ENCODE measurements at places on chromosomes 4 and X.

DNA sequence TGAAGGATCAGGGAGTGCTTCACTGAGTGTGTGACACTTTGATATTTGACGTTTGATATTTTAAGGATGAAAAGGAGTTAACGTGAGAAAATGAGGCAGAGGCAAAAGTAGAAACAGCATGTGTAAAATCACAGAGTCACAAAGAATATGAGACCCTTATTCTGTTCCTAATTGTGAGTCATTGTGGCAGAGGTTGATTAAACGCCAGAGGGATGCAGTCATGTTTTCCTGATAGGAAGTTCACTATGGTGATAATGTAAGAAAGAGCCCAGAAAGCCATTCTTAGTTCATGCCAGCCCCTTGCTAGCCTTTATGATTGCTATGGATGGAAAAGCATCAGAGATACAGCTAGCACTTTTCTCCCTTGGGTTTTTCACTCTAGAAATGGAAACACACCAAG lies 33.5 kb upstream of the IGSF1 start:
- DNase-seq = no peak

DNA sequence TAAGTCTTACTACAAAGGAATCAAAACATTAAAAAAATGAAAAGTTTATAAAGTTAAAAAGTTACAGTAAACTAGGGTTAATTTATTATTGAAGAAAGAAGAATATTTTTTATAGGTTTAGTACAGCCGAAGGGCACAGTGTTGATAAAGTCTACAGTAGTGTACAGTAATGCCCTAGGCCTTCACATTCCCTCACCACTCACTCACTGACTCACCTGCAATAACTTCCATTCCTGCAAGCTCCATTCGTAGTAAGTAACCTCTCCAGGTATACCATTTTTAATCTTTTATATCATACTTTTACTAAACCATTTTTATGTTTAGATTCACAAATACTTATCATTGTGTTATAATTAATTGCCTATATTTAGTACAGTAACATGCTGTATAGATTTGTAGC lies 307.5 kb upstream of the FAM241A start:
- no peak for DNase-seq

DNA sequence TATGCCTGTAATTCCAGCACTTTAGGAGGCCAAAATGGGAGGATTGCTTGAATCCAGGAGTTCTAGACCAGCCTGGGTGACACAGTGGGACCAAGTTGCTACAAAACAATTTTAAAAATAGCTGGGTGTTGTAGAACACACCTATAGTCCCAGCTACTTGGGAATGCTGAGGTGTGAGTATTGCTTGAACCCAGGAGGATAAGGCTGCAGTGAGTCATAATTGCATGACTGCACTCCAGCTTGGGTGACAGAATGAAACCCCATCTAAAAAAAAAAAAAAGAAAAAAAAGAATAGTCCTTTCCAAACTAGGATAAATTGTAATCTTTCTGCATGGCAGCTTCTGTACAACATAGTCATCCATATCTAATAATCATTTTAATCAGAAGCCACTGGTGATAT lies 270.1 kb upstream of the INTU start:
- DNase-seq = no peak

DNA sequence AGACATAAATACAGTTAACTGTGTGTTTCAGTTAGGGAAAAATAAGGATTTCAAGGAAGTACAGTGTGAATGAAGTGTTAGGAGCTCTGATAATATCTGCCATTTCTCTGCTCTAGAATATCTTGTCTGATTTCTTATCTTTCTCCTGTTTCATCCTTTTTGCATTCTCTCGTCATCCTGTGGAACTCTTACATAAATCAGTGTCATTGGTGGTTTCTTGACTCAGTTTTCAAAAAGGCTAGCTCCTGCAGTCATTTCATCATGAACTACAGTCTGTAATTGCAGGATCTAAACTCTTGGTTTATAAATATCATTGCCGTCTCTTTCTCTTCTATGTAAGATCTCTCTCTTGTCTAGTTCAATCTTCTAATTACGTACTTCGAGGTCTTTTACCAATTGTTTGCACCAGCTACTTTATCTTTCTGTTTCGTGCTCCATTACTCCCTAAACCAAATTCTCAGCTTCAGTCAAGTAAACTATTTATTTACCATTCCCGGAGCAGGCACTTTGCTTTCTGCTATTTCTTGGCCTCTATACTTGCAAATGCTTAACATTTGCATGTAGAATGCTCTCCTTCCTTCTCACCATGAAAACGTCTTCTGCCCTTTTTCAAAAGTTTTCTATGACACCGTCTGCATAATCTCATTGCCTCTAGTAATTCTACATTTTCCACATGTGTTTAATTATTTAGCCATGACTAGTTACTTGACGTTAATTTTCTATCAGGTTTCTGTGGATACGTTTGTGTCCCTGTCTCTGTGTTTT lies 294.0 kb downstream of the TENM3 start:
- DNase-seq = no peak

GRCh38 chr4:123632693-123633030 lies 236.1 kb downstream of the SPRY1 start:
- no peak for DNase-seq

GRCh38 chr4:123555233-123555806 lies 158.7 kb downstream of the SPRY1 start:
- DNase-seq = peak; percentile 83
